ENCODE measurements at places on chromosomes 13 and 19.

DNA sequence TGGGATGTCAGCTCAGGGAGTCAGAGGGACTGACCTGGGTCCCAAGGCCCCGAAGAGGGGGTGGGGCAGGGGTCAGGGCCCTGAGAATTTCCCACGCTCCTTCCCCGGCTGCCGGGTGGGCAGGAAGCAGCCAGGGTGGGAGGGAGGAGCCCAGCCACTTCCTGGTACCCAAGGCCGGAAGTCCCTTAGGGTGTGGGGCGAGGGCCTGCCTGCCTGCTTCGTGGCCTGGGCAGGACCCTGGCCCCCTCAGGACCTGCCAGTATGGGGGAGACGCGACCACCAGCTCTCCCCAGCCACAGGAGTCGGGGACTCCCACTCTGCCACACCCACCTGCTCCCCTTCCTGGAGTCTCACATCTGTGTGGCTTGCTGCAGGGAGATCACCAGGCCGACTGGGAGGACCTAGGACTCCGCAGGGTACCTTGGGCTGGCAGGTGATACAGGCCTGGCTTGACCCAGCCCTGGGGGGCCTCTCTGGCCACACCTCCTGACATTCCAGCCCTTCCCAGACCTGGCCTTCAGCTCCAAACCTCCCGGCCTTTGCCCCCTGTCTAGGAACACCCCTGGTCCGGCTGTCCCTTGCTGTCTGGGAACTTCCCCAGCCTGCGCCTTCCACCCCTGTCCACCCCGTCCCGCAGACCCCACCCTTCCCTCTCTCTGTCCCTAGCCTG, 9.8 kb upstream of the CIRBP start:
- DNase-seq = peak; percentile 51

DNA sequence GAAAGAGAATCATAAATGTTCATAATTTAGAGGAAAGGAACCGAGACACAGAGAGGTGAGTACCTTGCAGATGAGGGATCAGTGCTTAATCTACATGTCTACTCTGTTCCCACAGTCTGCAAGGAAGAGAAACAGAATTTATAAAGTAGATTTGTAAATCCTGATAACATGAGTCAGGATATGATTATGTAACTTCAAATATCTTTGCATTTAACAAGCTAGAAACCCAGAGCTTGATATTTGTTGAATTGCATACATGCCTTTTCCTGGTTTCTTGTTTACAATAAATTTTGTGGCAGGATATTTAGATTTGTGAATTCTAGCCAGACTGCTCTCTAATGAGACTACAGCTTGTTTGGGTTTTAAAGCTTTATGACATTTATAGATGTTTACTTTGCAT, 219.2 kb downstream of the ENOX1 start:
- DNase-seq = peak; percentile 45

DNA sequence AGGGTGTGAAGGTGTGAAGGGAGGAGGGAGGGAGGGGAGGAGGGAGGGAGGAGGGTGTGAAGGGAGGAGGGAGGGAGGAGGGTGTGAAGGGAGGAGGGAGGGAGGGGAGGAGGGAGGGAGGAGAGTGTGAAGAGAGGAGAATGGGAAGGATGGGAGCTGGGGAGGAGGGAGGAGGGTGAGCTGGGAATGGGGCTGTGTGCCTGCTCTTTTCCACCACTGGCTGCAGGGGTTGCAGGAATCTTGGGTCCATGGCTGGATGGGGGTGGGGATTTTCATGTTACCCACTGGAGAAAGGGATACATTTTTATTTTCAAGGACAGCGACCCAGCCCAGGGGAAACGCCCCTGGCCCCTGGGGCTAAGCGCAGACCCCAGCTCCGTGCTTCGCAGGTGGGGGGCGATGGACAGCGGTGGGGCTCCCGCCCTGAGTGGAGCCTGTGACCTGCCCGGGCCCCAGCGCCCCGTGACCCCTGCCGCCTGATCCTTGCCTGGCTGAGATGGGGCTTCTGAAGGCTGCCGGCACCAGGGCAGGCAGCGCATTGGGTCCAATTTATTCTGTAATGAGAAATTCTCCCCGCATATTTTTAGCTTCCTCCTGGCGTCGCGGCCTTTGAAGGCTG, 3.0 kb upstream of the EFNA2 start:
- DNase-seq = no peak

- no peak for DNase-seq
Measured at GRCh38 chr19:8075158-8076074, 22.9 kb downstream of the CCL25 start.

GRCh38 chr19:51760697-51761356, at the start of gene FPR2:
FPR2 (plus strand) TSS chr19:51761180; CDS start chr19:51768659, 7,479 bp downstream.
- DNase-seq = no peak

DNA sequence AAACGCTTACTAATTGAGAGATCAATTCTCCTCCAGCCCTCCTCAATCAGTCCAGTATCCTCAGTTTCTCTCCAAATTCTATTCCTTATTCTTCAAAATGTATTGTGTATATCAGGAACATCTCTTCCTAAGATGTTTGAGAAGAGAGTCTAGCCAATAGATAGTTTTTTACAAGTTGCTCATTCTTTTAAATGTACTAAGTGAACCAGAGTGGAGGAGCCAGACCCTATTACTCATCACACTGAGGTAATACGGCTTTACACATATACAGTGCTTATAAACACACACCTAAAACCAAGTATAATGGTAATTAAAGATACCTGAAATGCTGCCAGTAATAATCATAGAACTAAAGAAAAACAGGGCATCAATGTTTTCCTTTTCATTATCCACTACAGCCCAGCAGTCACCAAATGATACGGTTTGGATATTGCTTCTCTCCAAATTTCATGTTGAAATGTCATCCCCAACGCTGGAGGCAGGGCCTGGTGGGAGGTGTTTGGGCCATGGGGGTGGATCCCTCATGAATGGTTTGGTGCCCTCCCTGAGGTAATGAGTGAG, 45.2 kb upstream of the HMGB1 start:
- peak; percentile 15 for DNase-seq

DNA sequence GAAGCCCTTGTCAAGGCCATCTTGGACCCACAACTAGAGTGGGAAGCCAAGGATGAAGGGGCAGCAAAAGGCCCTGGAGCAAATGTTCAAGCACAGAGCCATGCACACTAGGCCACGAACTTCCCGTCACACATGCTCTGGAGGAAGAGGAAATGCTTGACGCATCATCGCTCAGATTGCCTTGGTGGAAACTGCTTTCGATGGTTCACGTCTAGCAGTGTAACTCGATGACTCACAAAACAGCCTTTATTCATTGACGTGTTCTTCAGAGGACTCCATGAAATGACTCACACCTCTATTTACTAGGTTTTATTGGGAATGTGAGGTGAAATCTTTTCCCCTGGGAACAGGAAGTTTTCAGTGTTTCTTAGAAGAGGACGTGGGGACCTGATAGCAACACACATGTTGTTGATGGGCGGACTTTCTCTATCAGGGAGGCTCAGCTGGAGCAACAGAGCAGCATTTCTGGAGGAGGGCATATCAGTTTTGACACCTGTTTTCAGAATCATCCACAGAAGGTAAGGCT, 79.8 kb upstream of the FLT1 start:
- peak; percentile 88 for DNase-seq

DNA sequence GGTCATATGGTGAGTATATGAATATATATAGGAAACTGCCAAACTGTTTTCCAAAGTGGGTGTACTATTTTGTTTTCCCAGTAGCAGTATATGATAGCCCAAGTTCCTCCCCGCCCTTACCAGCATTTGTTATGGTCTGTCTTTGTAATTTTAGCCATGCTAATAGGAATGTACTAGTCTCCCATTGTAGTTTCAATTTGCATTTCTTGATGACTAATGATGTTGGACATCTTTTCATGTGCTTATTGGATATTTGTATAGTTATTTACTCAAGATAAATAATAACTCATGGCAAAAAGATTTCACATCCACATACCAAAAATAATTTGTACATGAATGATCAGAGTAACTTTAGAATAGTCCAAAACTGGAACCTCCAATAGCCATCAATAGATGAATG, 75.3 kb upstream of the SERP2 start:
- no peak for DNase-seq

DNA sequence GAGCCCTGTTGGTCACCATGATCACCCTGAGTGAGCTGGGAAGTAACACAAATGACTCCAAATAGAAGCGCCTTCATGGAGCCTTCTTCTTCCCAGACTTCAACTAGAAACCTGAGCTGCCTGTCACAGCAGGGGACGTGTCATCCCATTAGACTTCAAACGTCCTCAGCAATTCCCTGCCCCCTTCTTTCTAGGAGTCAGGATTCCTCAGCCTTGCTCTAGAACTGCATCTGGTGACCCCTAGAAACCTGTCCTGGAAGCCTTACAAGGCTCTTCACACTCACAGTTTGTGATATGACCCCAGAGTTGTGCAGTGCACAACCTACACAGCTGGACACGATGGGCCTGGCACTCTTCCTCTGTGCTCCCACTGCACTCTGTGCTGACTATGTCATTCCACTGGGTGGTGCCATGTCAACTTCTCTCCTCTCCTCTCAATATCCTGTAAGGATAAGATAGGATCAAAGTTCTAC, 23.6 kb upstream of the TTYH1 start:
- no peak for DNase-seq

GRCh38 chr13:40457929-40458719, 208.3 kb downstream of the FOXO1 start:
- no peak for DNase-seq

DNA sequence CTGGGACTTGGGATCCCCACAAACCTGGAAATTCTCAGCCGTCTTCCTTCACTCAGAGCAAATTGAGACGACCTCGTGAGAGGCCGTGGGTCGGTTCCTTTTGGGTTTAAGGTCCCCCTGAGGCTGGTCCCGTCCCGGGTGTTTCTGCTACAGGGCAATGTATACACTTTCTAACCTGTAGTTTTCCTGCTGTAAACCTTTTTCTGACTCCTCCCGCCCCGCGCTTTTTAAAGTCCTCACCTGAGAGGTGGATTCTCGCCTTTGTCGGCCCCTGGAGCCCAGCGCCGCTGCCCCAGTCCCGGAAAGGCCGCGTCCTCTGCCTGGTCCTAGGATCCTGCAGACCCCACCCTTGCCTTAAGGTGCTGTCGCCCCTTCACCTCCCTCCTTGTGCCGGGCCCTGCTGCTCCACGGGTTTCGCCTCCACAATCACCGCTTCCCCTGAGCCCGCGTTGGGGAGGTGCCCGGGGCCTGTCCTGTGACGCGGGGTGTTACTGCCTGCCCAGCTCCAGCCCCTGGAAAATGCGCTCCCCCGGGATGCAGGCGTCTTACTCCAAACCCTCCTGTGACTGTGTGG, 391 bp downstream of the ZNF761 start:
- DNase-seq = peak; percentile 16

DNA sequence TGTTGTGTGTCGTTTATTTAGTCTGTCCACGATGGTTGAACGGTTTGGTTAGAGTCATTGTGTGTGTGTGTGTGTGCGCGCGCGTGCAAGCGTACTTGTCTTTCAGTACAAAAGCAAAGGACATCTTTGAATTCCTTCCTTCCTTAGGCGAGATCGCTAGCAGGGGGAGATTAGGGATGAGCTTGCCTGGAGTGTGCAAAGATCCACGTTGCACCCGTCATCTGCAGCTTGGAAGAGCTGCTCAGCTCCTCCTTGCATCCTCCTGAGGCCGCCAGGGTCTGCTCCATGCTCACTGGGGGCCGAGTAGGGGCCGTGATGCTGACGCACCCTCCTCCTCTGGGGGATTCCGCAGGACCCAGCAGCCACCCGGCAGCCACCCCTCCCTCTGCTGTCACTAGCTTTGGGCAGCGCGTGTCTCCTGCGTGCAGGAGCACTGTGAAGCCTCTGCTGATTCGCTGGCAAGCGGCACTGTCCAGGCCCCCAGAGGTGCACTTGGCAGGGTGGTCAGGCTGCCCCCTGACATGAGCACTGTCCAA, 137.3 kb downstream of the KDM4B start:
- DNase-seq = no peak

GRCh38 chr19:5547881-5548280, 19.9 kb downstream of the TINCR start:
- peak; percentile 52 for DNase-seq

DNA sequence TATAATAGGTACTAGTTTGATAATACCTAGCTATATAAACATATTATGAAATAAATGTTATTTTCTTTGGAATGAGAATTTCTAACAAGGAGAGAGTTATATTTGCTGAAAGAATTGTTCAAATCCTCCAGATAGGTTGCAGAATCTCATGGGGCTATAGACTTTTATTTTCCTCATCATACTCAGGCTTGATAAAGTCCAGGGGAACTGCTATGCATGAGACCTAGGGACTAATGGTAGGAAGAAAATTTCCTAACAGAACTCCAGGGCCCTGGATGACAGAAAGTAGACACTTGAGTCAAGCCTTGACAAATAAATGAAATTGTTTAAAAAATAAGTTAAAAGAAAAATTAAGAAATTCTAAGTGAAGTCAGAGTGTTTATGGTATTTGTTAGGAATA, 138.5 kb upstream of the DACH1 start:
- DNase-seq = no peak

DNA sequence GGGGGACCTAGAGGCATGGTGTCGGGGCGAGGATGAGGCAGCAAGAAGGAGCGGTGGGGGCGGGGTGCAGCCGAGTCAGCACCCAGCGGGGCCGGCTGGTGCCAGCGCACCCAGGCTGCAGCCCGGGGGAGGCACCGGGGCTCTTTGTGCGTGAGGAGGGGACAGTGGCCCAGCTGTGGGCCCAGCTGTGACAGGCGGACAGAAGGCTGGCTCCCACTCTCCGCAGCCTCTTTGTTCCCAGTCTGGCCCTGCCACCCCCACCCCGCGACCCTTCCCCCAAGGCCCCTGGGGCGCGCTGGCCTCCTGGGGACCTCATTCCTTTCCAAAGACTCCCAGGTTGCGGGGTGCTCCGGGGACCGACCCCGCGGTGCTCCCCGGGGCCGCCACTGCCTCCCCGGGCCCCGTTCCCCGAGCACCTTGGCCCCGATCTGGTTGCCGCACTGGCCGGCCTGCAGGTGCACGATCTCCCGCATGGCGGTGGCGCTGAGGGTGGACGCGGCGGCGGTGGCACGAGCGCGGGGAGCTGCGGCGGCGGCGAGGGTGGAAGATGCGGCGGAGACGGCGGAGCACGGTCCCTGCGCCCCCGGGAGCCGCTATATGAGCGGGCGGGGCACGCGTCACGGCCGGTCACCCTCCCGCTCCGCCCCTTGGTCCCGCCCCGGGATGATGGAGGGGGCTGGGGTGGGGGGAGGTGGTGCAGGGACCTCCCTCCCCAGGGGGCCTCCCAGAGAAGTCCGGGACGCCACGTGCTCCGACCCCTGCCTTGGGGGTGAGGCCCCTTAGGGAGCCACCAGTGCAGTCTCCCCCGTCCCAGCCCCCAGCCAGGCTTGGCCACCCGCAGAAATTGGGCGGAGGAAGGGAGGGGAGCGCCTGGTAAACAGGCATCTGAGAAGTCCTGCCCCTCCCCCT, at the start of gene TUBB4A:
Gene TUBB4A, minus strand, starts transcription at position 570 of the 909 bp plus-strand sequence. Its CDS starts 97 bp downstream, at position 473.
- no peak for DNase-seq

GRCh38 chr13:72851678-72852014, 69.7 kb downstream of the PIBF1 start:
- no peak for DNase-seq

- peak; percentile 32 for DNase-seq
Measured at GRCh38 chr19:4229179-4229931, at the start of gene EBI3. EBI3 (plus strand) TSS chr19:4229523; CDS start chr19:4229551, 28 bp downstream.

- no peak for DNase-seq
Measured at GRCh38 chr13:110643324-110643723, 28.0 kb downstream of the NAXD start.

- DNase-seq = peak; percentile 16
Measured at GRCh38 chr13:37241786-37242185, 136.3 kb upstream of the CSNK1A1L start.
